ENCODE measurements at places on chromosomes 16 and 17.
A peak's percentile ranks its signal among the peaks of the same experiment; 100 is the strongest.

GRCh38 chr16:64910356-64910755, 211.5 kb downstream of the CDH11 start:
- no peaks in the 10 kb centered on the region for H3K27me3 ChIP-seq
- H3K36me3 ChIP-seq, result no peaks in the 10 kb centered on the region
- H3K4me3 ChIP-seq, result no peak overlapping the region
- H3K4me1 ChIP-seq, result no peaks in the 10 kb centered on the region
- no peak for DNase-seq

DNA sequence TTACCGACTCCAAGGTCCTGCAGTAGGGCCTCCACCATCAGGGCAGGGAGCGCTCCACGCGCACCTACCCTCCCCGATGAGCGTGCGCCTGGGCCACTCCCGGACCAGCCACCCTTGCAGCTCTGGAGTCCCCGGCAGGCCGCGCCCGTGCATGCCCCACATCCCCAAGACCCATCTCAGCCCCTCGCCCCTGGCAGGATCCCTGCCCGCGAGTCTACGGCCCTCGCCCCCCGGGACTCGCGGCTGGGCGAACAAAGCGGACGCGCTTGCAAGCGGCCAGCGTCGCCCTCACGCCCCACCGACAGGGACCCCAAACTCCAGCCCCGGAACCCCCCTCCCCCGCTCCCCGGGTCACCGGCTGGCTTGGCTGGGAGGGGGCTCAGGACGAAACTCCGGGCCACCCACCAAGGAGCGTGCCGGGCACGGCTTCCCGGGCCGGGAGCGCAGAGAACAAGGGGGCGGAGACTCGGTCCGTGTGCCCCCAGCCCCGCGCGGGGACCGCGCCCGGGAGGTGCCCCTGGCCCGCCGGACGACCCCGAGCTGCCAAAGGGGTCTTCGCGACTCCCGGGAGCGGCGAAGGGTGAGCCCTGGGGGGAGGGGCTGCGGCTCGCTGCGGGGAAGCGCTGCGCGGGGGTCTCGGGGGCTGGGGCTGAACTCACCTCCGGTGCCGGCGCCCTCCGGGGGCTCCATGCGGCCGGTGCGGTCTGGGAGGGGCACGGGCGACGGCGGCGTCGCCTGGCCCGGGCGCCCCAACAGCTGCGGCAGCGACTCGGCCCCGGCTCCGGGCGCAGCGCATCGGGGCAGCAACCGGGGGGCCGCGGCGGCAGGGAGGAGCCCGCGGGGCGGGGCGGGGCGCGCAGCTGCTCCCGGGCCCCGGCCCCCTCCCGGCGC, at the start of gene DBNDD1:
Gene DBNDD1 (minus strand): TSS at position 805 of the 891 bp plus-strand sequence. CDS start 115 bp downstream, at position 690.
- H3K27ac ChIP-seq, result peak within 1 kb of the TSS; percentile 61
- peak; percentile 77 for DNase-seq
- peaks cover 8% of the 10 kb centered on the region for H3K4me1 ChIP-seq
- H3K4me3 ChIP-seq, result peak within 1 kb of the TSS; percentile 74
- H3K27me3 ChIP-seq, result no peaks in the 10 kb centered on the region

GRCh38 chr16:89748076-89748475, 26.7 kb downstream of the ZNF276 start:
- H3K36me3 ChIP-seq, result peaks cover 16% of the 10 kb centered on the region
- no peaks in the 10 kb centered on the region for H3K27me3 ChIP-seq
- no peak overlapping the region for H3K27ac ChIP-seq
- no peak overlapping the region for H3K4me3 ChIP-seq
- DNase-seq, result no peak

DNA sequence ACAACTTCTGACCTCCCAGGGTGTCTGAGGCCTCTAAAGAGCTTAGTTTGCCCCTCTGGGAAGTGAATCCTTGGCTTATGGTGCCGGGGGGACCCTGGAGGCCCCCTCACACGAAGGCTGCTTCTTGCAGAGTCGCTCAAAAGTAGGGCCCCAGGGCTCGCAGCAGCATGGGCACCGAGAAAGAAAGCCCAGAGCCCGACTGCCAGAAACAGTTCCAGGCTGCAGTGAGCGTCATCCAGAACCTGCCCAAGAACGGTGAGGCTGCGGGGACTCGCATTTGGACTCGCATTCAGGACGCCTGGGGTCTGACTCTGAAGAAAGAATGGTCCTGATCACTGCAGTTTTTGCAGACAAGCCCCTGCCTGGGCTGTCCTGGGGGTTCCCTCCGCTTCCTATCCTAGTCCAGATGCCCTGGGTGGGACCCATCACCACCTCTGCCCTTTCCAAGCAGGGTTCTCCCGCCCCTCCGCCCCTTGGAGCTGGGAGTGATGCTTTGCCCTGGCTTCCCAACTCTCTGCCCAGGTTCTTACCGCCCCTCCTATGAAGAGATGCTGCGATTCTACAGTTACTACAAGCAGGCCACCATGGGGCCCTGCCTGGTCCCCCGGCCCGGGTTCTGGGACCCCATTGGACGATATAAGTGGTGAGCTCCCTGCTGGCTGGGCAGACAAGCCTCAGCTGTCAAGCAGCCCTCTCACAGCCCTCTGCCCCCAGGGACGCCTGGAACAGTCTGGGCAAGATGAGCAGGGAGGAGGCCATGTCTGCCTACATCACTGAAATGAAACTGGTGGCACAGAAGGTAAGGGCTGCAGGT, 698 bp downstream of the ACBD4 start:
- H3K4me3 ChIP-seq, result peak overlapping the region; percentile 65
- 0 out of 2 replicates have a peak, but pooled peaks cover 5% of the 10 kb centered on the region for H3K4me1 ChIP-seq
- no peak for DNase-seq
- H3K36me3 ChIP-seq, result no peaks in the 10 kb centered on the region
- no peak overlapping the region for H3K27ac ChIP-seq

GRCh38 chr16:85755929-85756768, 5.3 kb upstream of the C16orf74 start:
- no peaks in the 10 kb centered on the region for H3K36me3 ChIP-seq
- no peak overlapping the region for H3K4me3 ChIP-seq
- H3K27me3 ChIP-seq, result peaks cover 18% of the 10 kb centered on the region
- DNase-seq, result no peak

GRCh38 chr16:19094542-19095365, 19.0 kb upstream of the ITPRIPL2 start:
- no peak overlapping the region for H3K27ac ChIP-seq
- H3K36me3 ChIP-seq, result no peaks in the 10 kb centered on the region
- no peak overlapping the region for H3K4me3 ChIP-seq
- no peak for DNase-seq

GRCh38 chr16:75267631-75268264, 16.3 kb upstream of the BCAR1 start:
- no peaks in the 10 kb centered on the region for H3K36me3 ChIP-seq
- peaks cover 18% of the 10 kb centered on the region for H3K4me1 ChIP-seq
- no peaks in the 10 kb centered on the region for H3K27me3 ChIP-seq
- H3K27ac ChIP-seq, result no peak overlapping the region
- DNase-seq, result no peak
- H3K4me3 ChIP-seq, result no peak overlapping the region

- DNase-seq, result no peak
- peaks cover 2% of the 10 kb centered on the region for H3K4me1 ChIP-seq
- no peak overlapping the region for H3K4me3 ChIP-seq
- H3K27me3 ChIP-seq, result no peaks in the 10 kb centered on the region
Observed at GRCh38 chr17:10574324-10574723, 24.9 kb upstream of the MYH2 start.

- no peaks in the 10 kb centered on the region for H3K27me3 ChIP-seq
- no peak for DNase-seq
- no peak overlapping the region for H3K4me3 ChIP-seq
- no peak overlapping the region for H3K27ac ChIP-seq
- no peaks in the 10 kb centered on the region for H3K36me3 ChIP-seq
- no peaks in the 10 kb centered on the region for H3K4me1 ChIP-seq
Observed at GRCh38 chr17:78789663-78790181, 7.6 kb upstream of the CYTH1 start.

GRCh38 chr16:4693956-4694641, 737 bp downstream of the NUDT16L1 start:
- peak overlapping the region; percentile 50 for H3K27ac ChIP-seq
- peaks cover 4% of the 10 kb centered on the region for H3K4me1 ChIP-seq
- DNase-seq, result no peak
- H3K27me3 ChIP-seq, result no peaks in the 10 kb centered on the region

- H3K4me3 ChIP-seq, result no peak overlapping the region
- DNase-seq, result no peak
- H3K27ac ChIP-seq, result no peak overlapping the region
- no peaks in the 10 kb centered on the region for H3K4me1 ChIP-seq
- H3K36me3 ChIP-seq, result no peaks in the 10 kb centered on the region
Observed at GRCh38 chr17:69898601-69899000, 176.4 kb upstream of the KCNJ16 start.

GRCh38 chr16:80938004-80938878, 68.4 kb downstream of the CMC2 start:
- H3K4me1 ChIP-seq, result peaks cover 4% of the 10 kb centered on the region
- DNase-seq, result no peak
- H3K4me3 ChIP-seq, result no peak overlapping the region
- no peaks in the 10 kb centered on the region for H3K36me3 ChIP-seq
- peaks cover 8% of the 10 kb centered on the region for H3K27me3 ChIP-seq

- DNase-seq, result peak; percentile 87
- H3K4me3 ChIP-seq, result peak overlapping the region; percentile 41
- peaks cover 5% of the 10 kb centered on the region for H3K36me3 ChIP-seq
- H3K27ac ChIP-seq, result no peak overlapping the region
- H3K27me3 ChIP-seq, result no peaks in the 10 kb centered on the region
Observed at GRCh38 chr16:29876594-29877249, 13.7 kb upstream of the CDIPT start.

DNA sequence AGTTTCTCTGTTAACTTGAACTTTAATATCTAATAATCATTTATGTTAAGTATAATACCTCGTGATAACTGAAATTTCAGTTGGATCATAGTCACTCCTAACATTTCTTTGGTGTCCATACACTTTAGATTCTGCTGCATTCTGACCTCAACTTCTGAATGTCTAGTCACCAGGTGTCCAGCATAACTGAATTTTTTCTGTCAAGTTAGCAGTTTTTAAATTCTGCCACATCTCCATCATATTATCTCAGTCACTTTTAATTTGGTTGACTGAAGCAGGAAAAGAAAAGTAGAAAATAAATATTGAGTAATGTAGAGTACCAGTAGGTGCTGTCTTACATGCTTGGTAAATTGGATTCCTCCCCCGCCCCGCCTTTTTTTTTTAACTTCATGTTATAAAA, 128.6 kb downstream of the TANC2 start:
- no peaks in the 10 kb centered on the region for H3K27me3 ChIP-seq
- no peak for DNase-seq
- no peaks in the 10 kb centered on the region for H3K36me3 ChIP-seq
- no peaks in the 10 kb centered on the region for H3K4me1 ChIP-seq

DNA sequence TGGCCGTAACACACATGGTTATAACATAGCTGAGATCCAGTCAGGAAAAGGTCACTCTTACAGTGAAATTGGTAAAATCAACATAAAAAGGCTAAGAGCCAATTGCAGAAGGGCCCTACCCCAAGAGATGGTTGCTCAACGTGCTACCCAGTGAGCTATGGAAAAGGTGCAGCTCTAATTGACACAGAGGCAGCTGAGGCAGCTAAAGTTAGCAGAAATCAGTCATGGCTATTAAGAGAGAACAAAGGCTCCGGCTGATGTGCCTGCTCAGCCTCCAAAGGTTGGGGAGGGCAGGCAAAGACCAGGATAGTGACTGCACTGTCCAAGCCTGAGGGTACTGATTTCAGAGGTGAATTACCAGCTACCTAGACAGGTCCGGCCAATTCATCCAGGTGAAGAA, 76.5 kb upstream of the ATP2A3 start:
- no peak overlapping the region for H3K27ac ChIP-seq
- DNase-seq, result no peak
- H3K4me3 ChIP-seq, result no peak overlapping the region
- no peaks in the 10 kb centered on the region for H3K4me1 ChIP-seq

- no peaks in the 10 kb centered on the region for H3K36me3 ChIP-seq
- H3K4me3 ChIP-seq, result no peak overlapping the region
- DNase-seq, result no peak
- H3K27ac ChIP-seq, result no peak overlapping the region
Observed at GRCh38 chr17:77892031-77892430, 66.5 kb upstream of the TNRC6C start.

- no peaks in the 10 kb centered on the region for H3K27me3 ChIP-seq
- no peaks in the 10 kb centered on the region for H3K4me1 ChIP-seq
- H3K4me3 ChIP-seq, result no peak overlapping the region
- no peaks in the 10 kb centered on the region for H3K36me3 ChIP-seq
Observed at GRCh38 chr16:82655072-82655714, 28.4 kb downstream of the CDH13 start.

DNA sequence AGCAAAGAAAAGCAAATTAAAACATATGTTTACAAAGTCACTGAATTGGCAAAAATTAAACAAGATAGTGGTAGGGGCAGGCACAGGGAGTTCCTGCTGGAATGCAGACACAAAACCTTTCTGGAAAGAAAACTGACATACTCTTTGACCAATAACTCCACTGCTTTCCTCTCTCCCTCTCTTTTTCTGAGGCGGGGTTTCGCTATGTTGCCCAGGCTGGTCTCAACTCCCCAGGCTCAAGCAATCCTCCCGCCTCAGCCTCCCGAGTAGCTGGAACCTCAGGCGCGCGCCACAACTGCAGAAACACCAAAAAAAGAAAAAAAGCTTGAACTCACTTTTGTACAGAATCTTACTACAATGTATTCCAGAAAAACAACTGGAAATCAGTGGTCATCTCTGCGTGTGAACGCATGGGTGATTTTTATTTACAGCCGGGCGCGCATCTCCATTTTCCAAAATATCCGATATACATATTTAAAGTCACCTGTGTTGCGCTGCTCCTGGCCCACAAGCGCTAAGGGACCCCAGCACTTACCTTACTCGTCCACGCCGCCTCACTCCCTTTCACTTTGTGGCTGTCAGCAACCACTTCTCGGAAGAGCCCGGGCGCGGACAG, 480 bp downstream of the TXNL4B start:
- H3K27me3 ChIP-seq, result no peaks in the 10 kb centered on the region
- peak overlapping the region; percentile 41 for H3K27ac ChIP-seq
- H3K4me3 ChIP-seq, result peak overlapping the region; percentile 98

DNA sequence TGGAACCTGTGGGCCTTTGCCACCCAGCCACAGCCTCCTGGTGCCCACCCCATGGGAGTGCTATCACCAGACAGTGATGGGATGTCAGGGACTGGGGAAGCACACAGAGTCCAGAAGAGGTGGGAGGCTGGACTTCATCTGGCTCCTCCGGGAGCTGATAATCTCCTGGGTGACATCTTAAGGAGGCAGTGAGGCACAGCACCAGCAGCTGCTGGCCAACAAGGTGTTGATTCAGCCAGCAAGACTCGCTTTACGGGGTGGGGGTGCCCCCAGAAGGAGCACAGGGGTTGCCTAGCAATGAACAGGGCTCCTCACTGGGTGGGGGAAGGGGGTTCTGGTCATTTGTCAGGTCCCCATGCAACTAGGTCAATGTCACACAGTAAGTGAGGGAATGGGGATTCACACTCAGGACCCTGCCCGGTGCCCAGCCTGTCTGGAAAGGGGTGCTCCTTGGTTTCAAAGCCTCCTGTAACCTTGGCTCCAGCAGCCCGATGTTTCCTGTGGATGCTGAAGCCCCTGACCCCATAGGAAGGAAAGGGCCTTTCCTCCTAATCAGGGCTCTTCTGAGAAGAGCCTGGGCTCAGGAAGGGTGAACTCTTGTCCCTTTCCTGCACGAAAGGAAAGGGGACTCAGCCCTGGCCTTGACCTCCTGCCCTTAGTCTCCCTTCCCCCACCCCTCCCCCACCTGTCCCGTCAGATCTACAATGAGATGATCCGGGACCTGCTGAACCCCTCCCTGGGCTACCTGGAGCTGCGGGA, 17.7 kb downstream of the KIF19 start:
- H3K4me3 ChIP-seq, result no peak overlapping the region
- peaks cover 16% of the 10 kb centered on the region for H3K4me1 ChIP-seq
- no peaks in the 10 kb centered on the region for H3K36me3 ChIP-seq
- H3K27ac ChIP-seq, result no peak overlapping the region
- H3K27me3 ChIP-seq, result peaks cover 2% of the 10 kb centered on the region

GRCh38 chr17:50114849-50115357, 15.1 kb downstream of the SAMD14 start:
- no peak overlapping the region for H3K4me3 ChIP-seq
- no peaks in the 10 kb centered on the region for H3K36me3 ChIP-seq
- peak; percentile 66 for DNase-seq
- H3K4me1 ChIP-seq, result peaks cover 11% of the 10 kb centered on the region
- H3K27me3 ChIP-seq, result peaks cover 18% of the 10 kb centered on the region
- H3K27ac ChIP-seq, result no peak overlapping the region
